ENCODE measurements at places on chromosomes 3 and 15.

- no peak for DNase-seq
These were observed 23.7 kb upstream of the CD276 start for GRCh38 chr15:73660455-73660854.

DNA sequence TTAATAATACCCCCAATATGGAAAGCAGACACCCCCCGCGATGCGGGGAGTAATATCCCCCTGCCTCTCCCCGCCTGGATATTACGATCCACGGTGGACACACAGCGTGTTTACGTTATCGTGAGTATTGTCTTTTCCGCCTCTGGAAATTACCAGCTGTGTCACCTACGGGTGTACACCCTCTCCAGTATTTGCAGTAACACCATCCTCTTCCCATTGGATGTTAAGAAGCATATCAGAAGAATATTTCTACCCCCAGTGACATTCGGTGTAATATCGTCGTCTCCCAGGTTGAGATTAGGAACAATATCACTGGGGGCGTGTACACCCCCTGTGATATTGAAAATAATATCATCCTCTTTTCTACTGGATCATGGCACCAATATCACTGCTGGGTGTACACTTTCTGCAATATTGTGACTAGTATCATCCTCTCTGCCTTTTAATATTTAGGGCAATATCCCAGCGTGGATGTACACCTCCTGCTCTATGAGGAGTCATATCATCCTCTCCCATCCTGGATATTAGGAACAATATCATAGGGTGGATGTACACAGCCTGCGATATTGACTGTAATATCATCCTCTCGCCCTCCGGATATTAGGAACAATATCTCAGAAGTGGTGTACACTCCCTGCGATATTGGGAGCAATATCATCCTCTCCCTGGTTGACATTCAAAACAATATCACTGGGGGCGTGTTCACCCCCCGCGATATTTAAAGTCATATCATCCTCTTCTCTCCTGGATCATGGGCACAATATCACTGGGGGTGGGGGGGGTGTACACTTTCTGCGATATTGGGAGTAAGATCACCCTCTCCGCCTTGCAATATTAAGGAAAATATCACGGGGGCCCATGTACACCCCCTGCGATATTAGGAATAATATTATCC, 20.3 kb upstream of the BMF start:
- DNase-seq = no peak

- DNase-seq = peak; percentile 96
These were observed 62.2 kb downstream of the ABTB1 start for GRCh38 chr3:127734754-127735473.

DNA sequence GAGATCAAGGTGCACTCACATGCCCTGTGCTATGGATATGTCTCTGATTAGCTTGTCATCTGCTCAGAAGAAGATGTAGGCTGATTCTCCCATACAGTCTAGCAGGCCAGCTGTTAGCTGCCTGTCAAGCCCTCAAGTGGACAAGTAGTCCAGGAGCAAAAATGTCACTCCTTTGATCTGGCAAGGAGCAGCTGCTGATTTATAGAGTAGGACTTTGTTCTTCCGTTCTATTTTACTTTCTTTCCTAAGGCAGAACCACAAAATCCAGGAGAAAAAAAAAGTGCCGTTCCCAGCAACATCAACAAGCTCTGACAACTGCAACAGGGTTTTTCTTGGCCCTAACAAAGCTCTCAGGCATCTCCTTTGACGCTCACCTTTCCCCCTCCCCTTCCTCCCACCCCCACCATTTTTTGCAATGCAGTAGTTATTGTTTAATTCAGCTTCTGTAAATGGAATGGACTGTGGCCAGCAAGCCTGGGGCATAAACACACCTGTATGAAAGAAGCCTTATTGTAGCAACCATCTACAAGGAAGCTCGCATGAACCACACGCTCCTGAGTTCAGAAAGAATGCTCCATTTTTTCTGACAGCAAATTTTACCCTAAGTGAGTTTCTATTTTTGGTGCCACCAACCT, 196.3 kb downstream of the MEIS2 start:
- no peak for DNase-seq

DNA sequence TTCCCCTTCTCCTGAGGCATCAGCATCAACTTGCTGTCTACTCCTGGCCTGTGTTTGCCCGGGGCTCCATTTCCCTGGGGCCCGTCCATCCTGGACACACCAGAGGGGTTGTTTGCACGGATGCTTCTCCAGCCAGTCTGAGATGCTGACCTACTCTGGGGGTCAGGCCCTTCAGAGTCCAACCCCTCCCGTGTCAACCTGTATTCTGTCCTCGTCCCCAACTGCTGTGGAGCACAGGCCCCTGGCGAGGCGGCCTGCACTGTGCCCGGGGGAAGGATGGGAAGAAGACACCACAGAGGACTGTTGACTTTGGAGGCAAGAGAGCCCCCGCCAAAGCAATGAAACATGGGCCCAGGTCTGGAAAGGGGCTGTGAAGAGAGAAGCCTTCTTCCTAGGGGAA, 25.8 kb downstream of the ALS2CL start:
- no peak for DNase-seq

DNA sequence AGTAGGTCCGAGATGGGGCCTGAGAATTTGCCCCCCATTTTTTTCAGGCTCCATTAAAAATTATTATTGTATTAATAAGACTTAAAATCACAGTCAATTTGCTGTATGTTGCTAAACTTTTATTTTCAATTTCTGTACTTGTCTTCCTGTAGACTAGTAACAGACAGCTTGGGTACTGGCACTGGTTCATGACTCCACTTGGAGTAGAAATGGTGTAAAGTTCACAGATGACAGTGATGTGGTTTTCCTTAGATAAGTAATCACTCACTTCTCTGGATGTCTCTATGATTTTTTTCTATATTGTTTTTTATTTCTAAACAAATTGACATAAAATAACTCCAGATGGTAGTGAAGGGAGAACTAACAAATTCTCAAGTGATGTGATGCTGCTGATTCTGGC, 15.6 kb upstream of the ZNF80 start:
- no peak for DNase-seq

GRCh38 chr15:60961541-60962485, 267.3 kb downstream of the RORA start:
- DNase-seq = no peak

DNA sequence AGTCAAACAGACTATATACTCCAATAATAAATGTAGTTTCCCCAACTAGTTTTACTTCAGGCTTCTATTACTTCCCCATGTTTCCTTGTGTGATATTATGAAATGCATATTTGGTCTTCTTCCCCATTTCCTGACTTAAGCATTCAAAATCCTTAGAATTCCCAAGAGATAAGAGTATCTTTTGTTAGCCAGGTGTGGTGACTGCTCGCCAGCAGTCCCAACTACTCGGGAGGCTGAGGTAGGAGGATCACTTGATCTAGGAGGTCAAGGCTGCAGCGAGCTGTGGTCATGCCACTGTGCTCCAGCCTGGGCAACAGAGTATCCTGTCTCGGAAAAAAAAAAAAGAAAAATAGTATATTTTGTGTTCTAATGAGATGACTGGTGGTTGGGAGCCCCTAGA, 72.7 kb upstream of the UBE2E2 start:
- DNase-seq = no peak

DNA sequence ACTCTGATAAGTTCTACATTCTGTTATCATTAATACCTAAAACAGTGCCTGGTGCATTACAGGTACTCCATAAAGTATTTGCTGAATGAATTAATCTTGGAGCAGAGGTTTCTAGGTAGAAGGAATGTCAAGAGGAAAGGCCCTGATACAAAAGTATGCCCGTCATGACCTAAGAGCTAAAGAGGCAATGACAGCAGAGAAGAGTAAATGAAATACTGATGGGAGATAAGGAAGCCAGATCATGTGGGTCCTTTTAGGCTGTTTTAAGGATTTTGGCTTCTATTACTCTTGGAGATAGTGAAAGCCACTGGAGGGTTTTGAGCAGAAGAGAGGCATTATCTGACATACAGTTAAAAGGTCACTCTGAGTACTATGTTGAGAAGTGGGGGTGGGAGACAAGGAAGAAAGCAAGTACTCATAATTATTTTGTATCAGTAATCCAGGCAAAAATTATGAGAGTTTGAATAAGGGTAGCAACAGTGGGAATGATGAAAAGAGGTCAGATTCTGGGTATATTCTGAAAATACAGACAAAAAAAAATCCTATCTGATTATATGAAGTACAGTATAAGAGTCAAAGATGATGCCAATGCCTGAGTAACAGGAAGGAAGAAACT, 48.3 kb downstream of the DENND4A start:
- no peak for DNase-seq

DNA sequence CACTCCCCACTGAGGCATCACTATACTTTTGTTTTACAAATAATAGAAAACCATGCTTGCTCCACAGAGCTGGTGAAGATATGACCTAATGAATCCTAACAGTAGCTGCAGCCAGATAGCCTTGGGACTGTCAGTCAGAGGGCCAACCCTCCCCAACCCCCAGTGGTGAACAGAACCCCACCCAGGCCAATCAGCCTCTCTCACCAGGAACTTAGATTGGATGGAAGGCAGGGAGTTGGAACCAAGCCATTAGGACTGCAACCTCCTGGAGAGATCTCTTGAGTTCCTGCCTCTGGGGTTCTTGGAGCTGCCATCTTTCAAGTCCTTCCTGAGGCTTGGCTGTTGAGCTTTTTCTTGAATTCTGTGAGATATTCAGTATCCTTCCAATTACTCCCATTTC, 3.0 kb upstream of the MRPS22 start:
- no peak for DNase-seq

DNA sequence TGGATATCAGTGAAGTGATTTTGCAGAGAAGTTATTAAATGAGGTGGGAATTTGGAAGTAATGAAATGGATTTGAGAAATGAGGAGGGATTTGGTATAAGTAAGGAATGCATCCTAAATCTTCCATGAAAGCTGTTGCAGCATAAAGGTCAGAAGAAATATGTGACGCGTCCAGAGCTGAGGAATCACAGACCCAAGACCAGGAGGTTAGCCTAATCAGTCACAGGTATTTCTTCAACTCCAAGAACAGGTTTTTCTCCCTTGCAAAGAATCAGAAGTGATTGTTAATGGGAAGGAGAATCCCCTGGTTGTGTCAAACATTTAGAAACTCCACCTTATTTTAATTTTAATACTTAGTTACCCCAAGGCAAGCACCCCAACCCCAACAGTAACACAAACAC, 253.2 kb downstream of the MEX3B start:
- no peak for DNase-seq

DNA sequence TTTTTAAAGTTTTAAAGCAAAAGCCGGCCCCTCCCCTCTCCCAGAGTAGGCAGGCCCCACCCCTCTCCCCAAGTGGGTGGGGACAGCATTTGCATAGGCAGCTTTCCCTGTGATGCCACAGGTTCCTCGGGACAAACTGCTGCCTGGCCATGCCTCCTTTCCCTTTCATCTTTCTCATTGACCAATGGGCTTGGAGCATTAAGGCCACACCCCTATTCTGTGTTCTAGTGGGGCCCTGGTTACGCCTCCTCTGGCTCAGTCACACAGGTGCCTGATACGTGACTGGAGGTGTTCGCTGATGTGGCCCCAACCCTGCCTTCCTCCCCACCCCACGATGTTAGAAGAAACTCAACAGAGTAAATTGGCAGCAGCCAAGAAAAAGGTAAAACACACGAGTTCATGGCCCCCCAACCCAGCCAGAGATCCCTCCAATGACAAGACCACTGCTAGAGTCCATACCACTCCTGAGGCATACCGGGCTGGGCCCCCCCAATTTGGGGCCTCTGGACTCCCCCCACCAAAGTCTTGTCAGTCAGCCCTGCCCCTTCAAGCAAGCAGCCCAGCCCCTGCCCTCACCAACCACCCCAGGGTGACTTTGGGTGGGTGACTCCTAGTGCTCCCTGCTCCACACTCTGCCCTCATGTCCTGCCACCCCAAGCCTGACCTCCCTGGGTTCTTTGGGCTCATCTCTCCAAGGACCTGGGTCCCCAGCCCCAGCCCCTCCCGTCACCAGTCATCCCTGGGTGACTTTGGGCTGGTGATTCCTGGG, 62.8 kb upstream of the CSPG4 start:
- no peak for DNase-seq

- peak; percentile 44 for DNase-seq
These were observed 28.9 kb downstream of the PDE8A start for GRCh38 chr15:85010386-85011159.

- no peak for DNase-seq
These were observed 367.9 kb downstream of the ZIC4 start for GRCh38 chr3:147038481-147038880.

DNA sequence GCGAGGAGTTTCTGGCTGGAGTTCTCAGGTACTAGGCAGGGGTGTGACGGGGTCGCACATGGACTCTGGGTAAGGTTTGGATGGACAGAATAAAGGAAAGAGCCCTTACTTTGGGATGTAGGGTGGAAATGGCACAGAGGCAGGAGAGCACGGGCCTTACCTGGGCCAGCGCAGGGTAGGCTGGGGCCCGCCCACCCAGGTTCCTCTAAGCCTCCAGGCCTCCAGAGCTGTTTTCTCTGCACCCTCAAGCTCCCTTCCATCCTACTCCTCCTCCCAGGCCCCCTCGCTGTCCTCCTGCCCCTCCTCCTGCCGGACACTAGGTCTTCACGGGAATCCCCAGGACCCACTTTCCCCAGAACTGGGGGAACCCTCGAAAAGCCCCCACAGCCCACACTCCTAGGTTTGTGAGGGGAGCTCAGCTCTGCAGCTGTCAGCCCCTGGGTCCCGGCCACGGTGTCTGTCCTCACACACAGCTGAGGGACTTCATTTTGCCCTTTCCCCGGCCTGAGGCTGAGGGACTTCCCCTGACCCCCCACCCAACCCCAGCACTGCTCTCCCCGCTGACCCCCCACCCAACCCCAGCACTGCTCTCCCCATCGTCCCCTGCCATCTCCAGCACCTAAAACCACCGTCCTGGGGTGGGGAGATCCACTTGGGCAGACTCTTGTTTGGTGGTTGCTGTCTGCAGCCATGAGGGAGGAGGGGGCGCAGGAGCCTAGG, 53.0 kb upstream of the PCSK6 start:
- DNase-seq = no peak

GRCh38 chr3:166472015-166472414, 634.8 kb upstream of the BCHE start:
- no peak for DNase-seq

DNA sequence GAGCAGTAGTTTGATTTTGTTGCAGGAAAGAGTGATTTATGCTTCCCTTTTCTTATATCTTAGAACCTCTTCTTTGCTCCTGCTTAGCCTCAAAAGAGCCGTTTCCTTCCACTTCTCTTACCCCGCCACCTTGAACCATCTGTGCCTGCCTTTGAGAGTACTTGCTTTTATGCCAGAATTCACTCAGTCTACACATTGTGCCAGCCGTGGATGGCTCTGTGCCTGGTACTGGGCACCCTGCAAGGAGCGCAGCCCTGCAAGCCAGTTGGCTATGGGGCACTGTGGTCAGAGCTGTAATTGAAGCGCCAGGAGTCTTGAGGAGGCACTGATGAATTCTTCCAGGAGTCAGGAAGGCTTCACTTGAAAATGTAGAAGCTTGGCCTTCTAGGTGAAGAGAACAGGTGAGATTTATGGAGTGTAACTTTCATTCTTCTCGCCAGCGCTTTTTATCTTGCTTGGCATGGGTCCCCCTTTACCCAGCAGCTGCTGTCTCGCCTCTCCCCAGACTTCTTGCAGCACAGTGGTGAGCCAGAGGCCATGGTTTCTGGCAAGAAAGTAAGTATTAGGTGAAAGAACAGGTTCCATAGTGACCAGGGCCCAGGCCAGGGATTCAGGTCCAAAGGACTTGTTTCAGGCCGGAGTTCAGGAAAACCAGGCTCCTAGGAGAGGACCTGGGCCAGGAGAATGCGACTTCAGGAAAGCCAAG, 4.9 kb downstream of the TMED3 start:
- DNase-seq = no peak

- DNase-seq = no peak
These were observed 142.9 kb upstream of the SLC2A2 start for GRCh38 chr3:171169443-171169842.

GRCh38 chr3:138184994-138185393, 2.1 kb upstream of the ARMC8 start:
- no peak for DNase-seq

- DNase-seq = peak; percentile 89
These were observed 542.9 kb downstream of the FHIT start for GRCh38 chr3:60708191-60708975.
